ENCODE measurements at places on chromosomes 6 and 20.

DNA sequence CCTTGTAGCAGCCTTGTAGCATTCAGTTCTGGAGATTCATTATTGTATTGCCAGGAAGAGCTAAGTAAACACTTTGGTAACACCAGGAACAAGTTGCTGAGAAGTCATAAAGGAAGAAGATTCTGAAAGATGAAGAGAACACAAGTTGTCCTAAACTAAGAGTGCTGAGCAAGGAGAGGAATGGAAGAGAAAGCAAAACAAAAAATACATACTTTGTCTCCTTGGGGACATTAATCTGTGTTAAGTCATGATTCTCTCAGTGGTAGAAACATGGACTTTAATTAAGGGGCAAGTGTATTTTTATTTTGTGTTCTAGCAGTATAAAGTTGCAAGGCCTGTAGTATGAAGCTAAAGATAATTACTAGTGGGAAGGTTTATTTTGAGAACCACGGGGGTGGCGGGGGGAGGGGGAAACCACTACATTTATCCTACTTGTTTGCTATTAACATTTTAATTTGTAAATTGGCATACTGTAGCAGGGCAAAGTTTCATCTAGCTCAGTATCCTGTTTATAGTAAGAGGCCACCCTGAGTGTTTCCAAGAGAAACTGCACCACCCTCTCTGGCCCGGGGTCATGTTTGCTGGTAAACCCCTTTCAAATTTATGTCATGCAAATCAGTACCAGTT lies 463.0 kb downstream of the CDKAL1 start:
- no peak for DNase-seq

DNA sequence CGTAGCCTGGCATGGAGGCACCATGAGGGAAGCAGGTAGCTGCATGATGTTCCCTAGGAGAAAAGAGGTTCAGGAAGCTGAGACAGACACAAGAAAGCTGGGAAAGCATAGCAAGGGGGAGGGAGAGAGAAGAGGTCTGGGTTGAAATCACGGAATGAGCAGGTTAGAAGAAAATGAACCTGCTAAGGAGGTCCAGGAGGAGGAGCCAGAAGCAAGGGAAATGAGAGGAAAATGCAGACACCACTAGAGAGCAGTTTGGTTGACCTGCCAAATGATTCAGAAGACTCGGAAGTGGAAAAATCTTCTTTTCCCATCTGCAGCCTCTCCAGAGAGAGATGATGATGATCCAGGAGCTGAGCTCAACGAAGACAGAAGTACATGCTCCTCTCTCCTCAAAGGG lies 70.9 kb downstream of the VIP start:
- DNase-seq: no peak

DNA sequence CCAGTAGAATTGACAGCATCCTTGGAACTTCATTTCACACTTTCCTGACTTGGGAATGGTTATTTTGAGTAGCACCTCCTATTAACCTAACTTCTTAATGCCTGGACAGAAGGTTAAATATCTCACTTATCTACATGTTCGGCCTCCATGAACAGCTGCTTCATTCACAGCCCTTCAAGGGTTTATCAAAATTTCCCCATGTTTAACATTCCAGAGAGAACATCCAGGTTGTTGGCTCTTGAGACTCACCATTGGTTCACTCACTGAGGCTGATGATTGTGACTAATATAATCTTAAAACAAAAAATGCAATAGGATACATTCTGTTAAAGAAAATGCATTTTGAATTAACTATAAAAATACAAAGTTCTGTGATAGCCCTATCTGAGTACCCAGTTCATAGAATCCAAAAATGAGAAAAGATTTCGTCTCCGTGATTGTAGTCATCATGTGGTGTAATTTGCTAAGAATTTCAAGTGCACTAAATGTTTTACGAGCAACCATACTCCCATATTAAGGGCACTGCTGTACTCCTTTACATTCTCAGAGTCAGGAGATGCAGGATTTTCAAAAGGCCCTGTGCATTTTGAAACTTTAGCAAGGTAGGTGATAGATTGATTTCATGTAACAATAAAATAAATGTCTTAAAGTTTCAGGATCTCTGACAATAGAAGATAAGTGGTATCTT lies 260.6 kb upstream of the TAB2 start:
- no peak for DNase-seq

- no peak for DNase-seq
Measured at GRCh38 chr20:15900443-15900842, 672.8 kb downstream of the KIF16B start.

- DNase-seq: peak; percentile 99
Measured at GRCh38 chr20:43513931-43514647, 6.6 kb downstream of the L3MBTL1 start.

- no peak for DNase-seq
Measured at GRCh38 chr6:128554302-128554701, 33.9 kb upstream of the PTPRK start.

GRCh38 chr6:168292826-168293225 lies 26.8 kb downstream of the DACT2 start:
- no peak for DNase-seq

DNA sequence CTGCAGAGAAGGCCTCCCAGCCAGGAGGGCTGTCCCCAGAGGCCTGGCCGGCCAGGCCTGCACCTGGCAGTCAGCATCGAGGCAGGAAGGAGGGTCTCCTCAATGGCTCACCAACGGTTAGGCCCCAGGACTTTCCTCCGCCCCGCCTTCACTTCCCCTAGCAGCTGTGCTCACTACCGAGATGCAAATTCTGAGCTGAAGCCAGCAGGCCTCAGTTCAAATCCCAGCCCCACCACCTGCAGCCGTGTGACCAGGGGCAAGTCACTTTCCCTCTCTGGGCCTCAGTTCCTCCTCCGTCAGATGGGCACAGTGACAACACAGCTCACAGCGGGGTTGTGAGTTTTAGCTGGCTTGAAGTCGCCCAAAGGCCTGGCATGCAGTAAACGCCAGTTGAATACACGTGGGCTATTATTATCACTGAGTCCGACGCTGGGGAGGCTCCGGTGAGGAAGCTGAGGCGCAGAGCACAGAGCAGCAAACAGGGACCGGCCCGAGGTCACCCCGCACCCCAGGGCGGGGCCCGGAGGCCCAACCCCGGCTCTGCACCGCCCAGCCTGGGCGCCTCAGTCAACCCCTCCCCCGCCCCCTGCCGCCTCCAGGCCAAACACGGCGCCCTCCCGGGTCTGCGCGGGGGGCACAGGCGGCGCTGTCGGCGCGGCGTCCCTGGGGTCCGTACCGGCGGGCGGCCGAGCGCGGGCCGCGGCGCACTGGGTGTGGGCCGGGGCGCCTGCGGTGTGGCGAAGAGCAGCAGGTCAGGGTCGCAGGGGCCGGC lies 671 bp downstream of the E2F1 start:
- DNase-seq: no peak

DNA sequence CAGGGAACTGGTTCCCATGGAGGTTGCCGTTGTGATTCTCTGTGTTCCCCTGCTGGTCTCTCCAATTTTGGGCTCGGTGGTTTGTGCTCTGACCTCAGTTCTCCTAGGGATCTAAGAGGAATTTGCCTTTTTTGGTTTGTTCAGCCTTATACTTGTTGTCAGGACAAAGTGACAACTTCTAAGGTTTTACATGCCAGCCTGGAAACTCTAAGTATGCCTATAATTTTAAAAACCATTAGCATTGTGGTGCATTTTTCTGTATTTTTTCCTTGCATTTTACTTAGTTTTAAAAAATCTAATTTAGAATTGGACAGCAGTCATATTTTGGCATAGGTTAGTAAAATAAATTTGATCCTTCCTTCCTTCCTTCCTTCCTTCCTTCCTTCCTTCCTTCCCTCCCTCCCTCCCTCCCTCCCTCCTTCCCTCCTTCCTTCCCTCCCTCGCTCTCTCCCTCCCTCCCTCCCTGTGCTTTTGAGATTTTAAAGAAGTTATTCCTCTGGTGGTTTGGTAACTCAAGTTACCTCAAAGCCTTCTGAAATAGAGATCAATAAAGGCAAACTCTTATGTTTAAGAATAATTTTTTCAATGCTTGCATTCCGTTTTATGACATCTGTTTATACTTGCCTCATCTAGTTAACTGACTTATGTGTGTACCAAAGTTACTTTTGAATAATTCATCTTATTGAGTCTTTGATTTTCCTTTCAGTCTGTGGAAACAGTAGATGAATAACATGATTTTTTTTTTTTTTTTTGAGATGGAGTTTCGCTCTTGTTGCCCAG lies 141.3 kb upstream of the RGS17 start:
- DNase-seq: no peak

GRCh38 chr20:48706710-48707365 lies 121.0 kb downstream of the PREX1 start:
- no peak for DNase-seq

GRCh38 chr6:165769401-165769800 lies 106.4 kb upstream of the PDE10A start:
- DNase-seq: no peak

DNA sequence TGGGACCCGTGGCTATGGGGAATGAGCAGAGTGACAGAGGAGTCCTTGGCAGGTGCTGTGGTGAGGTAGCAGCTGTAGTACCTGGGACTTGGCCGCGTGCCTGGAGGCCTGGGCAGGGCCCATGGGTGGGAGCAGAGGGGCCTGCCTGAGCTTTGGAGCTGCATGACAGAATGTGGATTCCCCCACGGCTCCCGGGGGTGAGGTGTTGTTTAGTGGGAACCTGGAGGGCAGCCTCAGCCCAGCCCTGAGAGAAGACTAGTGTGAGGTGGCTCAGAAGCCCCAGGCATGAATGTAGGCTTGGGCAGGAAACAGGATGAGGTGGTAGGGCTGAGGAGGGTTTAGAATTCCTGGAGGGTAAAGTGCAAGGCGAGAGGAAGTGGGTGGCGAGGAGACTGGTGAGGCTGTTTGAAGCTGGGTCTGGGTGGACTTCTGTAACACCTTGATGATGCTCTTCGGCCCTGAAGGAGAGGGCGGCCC lies 86.5 kb upstream of the SCP2D1 start:
- DNase-seq: no peak

GRCh38 chr6:19368511-19368910 lies 468.7 kb upstream of the ID4 start:
- DNase-seq: no peak

DNA sequence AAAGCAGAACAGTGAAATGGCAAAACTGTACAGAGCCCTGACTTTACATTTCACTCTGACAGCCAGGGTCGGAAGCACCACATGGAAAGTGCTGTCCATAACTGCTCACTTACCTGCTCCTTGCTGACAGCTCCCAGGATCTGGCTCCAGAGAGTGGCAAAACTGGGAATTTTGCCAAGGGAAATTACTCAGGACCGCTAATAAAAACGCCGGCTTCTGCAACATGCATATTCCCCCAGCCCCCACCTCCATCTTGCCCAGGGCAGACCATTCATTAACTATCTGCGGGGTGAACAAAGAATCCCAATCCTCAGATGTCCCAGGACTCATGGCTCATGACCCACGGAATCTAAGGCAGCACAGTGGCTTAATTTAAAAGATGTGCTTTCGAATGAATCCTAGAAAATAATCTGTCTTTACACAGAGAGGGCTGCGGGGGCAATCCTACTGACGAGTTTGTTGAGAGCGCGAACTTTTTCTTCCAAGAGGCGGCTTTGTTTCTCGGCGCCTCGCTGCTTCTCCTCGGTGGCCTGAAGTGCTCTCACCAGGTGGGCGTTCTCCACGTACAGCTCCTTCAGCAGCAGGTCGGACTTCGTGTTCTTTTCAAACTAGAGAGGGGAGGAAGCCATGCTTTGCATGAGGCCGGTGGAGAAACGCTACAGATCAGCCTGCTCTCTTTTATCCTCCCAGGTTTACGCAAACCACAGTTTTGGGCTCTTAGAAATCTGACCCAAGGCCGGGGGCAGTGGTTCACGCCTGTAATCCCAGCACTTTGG lies 45.8 kb downstream of the GINS1 start:
- no peak for DNase-seq

- no peak for DNase-seq
Measured at GRCh38 chr20:3042625-3043024, 797 bp upstream of the GNRH2 start.

GRCh38 chr6:124573953-124574352 lies 388.3 kb upstream of the RNF217 start:
- DNase-seq: no peak

- DNase-seq: no peak
Measured at GRCh38 chr20:35561671-35562070, 19.8 kb downstream of the ERGIC3 start.

DNA sequence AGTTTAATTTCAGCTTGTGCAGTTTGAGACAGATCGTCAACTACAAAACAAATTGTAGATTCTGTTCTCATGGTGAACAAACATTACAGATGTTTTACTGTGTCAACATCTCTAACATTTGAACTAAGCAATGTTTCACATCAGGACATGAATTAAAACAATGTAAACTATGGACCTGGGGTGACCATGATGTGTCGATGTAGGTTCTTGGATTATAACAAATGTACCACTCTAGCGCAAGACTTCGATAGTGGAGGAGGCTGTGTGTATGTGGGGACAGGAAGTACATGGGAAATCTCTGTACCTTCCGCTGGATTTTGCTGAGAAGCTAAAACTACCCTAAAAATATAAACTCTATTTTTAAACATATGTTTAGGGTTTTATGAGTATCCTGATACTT lies 17.1 kb downstream of the HIVEP2 start:
- DNase-seq: no peak

DNA sequence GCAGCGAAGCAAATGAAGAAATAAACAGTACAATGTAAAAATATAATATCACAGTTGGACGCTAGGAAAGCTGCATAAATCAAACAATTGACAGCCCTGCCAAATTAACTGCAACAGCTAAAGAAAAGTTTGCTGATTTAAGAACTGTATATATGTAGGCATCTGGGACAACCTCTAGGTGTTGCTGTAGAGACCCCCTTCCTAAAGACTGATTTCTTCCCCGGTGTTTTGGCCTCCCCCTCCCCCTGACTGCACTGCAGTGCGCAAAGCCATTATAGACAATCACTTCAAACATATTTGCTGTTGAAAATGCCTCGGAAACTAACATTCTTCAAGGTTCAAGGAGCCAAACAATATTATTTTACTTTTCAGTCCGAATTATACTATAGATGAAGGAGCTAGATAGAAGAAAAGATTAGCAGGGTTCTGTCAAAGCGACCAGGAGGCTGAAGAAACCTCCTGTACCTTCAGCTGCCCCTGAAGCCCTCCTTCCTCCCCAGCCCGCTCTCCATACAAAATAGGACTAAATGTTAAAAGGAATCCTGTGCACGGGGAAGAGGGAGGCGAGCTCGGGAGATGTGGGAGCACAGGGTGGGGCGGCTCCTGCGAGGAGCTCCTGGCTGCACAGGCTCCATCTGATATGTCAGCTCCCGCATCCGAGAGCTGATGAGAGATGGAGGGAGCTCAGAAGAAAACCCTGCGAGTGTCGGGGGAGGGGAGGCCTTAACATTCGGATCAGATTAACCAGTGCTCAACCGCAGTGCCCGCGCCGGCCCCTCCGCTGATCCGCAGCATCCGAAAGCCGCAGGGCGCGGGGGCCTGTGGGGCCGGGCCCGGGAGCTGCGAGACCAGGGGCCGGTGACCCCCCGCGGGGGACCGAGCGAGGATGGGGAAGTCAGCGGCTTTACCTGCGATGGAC lies 822 bp downstream of the ELOVL4 start:
- peak; percentile 45 for DNase-seq

GRCh38 chr20:60815656-60816055 lies 436.4 kb upstream of the CDH4 start:
- DNase-seq: no peak

All from lower lobe of right lung (tissue), 2 donors.